ENCODE measurements at places on chromosomes 16 and 17.

- DNase-seq: no peak
Observed at GRCh38 chr16:30744183-30744582, 4.0 kb upstream of the PHKG2 start.

DNA sequence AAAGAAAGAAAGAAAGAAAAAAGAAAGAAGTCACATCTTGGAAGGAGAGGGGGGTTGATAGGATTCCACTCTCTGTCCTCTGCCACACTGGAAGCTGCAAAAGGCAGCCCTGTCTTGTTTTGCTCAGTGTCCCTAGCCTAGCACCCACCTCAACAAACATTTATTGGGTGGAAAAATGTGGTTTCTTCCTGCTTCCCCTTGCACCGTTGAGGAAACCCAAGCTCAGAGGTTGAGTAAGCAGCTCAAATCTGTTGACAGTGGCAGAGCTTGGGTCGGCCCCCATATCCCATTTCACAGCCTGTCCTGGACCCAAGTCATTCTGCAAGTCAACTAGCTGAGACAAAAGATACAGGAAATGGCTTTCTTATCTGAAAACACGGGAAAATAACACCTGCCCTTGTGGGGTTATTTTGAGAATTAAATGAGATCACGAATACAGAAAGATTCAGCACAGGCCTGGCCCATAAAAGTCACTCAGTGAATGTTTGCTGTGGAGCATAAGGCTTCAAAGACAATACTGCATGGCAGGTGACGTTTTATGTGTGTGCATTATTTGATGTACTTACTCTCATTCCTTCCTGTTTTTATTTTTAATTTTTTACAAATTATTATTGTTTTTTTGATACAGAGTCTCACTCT is 63.6 kb downstream of the SCNN1B start:
- no peak for DNase-seq

DNA sequence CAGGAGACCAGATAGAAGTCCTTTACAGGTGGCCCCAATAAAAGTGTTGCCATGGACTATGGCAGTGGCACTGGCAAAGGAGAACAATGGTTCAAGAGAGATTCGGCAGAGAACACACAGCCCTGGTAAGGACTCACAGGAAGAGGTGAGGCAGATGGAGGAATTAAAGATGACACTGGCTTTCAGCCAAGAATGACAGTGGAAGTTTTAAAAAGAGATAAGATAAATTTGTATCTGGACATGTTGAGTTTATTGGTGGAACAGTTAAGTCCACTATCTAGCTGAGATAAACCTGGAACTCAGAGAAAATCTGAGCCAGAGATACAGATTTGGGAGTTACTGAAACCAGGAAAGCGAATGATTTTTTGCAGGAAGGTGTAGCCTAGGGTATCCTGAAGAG is 20.1 kb downstream of the CMC2 start:
- no peak for DNase-seq

GRCh38 chr16:66134875-66135274 is 231.6 kb upstream of the CDH5 start:
- no peak for DNase-seq

- DNase-seq: no peak
Observed at GRCh38 chr17:16081507-16082087, 82.0 kb downstream of the TTC19 start.

GRCh38 chr17:81891303-81891552 is 158 bp downstream of the ALYREF start:
- DNase-seq: no peak

- no peak for DNase-seq
Observed at GRCh38 chr16:84924331-84925091, 86.8 kb downstream of the ZDHHC7 start.

Data from SW 1271 (cell line).